NB4 (cell line): ENCODE measurements at places on chromosomes 7 and 10.

DNA sequence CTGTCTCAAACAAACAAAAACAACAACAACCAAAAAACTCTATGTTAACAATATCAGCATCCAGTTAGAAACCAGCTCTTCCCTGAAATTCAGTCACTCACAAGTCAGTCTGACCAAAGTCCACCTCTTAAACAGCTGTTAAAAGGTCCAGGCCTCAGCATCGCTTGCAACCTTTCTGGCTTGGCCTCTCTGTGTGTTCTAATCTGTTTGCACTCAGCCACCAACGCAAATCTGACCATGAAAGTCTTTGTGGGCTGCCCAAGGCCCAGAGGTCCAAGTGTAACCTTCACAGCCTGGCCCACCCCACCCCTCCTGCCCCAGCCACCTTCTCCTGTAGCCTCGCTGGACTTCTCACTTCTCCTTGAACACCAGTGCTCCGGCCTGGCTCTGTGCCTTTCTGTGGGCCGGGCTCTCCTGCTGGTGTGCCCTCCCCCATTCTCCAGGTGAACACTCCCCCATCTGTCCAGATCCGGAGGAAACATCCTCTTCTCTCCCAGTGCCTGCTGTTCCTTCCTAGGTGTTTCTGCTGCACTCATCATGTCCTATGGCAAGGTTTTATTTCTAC lies 72.2 kb upstream of the EFCAB10 start:
- no peak for DNase-seq

GRCh38 chr7:119270644-119271043 lies 1002.3 kb upstream of the KCND2 start:
- DNase-seq = no peak

- DNase-seq = peak; percentile 5
Observed at GRCh38 chr10:61752111-61753011, 89.6 kb downstream of the CABCOCO1 start.

- no peak for DNase-seq
Observed at GRCh38 chr7:46129831-46130230, 208.8 kb upstream of the IGFBP3 start.

DNA sequence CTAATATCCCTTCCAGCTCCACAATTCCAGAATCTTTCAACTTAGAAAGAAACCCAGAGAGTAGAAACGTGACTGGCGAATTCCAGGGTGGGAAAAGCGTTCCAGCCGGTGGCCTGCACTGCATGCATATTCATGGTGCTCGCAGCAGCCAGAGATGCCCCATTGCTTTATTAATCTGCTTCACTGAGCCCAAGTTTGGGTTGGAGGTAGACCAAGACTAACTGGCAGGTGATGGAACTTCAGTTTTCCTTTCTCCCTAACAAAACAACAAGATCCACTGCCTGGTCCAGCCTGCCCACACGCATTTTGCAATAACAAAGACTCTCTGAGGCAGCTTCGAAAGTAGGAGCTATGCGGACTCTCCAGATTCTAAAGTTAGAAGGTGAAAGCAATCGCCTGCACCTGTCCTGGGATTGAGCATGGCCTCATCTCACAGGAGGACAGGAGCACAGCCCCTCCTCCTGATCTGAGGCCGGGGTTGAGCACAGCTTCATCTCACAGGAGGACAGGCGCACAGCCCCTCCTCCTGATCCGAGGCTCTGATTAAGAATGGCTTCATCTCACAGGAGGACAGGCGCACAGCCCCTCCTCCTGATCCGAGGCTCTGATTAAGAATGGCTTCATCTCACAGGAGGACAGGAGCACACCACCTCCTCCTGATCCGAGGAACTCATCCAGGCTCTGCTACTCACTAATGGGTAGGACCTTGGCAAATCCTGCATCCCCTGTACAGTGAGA lies 127.8 kb upstream of the LANCL2 start:
- no peak for DNase-seq

DNA sequence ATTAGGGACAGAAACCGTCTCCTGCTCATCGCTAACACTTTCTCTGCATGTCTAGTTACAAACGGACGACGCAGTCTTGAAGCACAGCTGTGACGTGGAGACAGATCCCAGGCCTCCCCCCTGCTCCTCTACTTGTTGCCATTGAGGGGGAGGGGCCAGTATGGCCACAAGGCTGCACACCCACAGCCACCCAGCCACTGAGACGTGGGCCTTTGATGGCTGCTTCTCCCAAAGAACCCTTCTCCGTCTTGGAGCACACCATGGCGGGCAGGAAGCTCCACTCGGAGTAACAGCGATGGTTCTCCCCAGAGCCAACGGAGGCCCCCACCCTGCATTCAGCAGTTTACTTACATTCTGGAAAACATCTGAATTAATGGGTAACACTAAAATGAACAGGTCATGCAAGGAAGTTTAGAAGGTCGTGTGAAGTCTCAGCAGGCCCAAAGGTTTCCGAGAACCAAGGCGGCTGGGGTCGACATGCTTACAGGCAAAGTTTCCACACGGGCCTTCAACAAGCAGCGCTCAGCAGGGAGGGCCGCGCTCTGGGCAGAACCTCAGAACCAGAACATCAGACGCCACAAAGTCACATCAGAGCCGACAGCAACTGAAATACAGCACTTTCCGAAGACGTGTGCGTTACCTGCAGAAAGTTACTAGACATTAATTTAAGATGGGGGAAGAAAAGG lies 169.6 kb downstream of the DIP2C start:
- DNase-seq = no peak

DNA sequence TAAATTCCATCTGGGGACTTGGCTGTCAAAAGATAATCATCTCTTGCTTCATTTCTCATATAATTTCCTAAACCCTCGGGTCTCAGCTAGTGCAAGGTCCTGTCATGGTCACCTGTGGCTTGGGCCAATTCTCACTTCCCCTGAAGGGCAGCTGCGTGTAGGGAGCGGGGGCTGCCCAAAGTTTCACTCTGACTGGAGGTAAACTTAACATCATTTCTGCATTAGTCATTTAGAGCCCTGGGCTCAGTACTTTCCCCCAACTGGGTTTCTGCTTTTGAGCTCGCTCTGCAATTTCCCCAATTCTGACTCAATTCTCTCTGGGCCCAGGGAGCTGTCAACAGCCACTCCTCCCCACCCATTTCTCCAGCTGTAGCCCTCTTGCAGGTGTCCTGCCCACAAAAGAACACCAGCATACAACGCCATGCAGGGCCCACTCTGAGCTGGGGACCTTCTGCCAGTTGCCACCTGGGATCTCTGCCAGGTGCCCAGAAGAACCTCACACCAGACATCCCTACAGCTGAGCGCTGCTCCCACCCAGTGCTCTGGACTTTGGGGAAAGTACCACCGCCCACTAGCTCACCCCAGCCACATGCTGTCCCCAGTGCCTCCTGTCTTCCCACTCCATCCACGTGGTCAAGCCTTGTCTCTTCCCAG lies 37.9 kb downstream of the VOPP1 start:
- DNase-seq = peak; percentile 94

DNA sequence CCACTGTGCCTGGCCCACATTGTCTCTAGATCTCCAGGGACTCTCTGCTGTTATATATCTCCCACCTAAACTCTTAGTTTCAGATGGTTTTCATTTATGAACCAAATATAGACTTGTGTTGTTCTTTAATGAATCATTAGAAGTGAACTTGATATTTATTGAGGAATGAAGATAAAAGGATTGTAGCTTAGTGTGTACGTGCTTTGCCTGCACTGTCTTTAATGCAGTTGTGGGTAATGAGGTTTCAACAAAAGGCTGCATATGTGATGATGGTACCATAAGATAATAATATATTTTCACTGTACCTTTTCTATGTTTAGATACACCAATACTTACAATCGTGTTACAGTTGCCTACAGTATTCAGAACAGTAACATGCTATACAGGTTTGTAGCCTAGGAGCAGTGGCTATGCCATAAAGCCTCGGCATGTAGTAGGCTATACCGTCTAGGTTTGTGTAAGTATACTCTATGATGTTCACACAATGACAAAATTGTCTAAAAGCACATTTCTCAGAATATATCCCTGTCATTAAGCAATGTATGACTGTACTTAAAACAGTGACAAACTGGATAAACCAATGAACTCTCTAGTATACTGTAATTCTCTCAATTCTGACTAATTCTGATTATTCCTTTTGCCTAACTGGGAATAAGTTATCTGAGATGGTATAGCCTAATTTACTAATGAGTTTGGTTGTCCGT lies 25.2 kb downstream of the VCL start:
- DNase-seq = no peak

DNA sequence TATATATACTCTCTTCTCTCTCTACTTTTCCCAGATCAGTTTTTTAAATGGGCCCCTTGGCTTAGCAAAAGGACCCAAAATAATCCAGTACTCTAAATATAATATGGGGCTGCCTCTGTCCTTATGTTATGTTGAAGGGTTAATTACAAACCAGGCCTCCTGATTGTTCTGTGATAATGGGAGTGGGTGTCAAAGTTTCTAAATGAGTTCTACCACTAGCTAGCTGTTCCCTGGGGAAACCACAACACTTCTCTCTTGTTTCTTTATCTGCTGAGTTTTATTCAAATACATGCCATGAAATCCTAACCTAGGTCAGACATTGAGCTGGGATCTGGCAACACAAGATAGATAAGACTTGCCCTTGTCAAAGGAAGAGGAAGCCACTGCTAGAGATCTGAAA lies 3.8 kb downstream of the HTR5A start:
- DNase-seq = no peak

- DNase-seq = no peak
Observed at GRCh38 chr7:91468256-91468655, 204.0 kb downstream of the FZD1 start.

DNA sequence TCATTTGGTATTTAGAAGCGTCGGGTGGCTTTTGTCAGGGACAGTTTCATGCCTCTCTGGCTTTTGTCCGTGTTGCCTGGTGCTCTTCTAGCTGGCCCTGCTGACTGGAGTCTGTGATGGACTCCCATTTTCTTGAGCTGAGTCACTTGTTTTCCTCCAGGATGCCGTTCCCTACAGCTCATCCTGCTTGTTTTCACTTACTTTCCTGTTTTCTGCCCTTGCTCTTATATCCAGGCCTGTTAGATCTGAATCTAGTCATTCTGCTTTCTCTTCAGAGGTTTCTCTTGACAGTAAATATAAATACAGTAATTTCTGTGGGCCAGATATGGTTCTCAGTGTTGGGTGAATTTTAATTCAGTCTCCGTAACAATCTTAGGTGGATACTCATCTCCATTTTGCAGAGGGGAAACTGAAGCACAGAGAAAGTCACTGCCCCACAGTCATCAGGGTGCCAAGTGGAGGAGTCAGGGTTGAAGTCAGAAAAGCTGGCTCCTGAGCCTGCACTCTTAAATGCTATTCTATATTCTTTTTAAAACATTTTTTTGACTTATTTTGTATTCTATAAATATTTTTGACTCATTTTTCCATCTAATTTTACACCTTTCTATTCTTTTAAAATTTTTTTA lies 85.4 kb downstream of the CCNY start:
- no peak for DNase-seq

DNA sequence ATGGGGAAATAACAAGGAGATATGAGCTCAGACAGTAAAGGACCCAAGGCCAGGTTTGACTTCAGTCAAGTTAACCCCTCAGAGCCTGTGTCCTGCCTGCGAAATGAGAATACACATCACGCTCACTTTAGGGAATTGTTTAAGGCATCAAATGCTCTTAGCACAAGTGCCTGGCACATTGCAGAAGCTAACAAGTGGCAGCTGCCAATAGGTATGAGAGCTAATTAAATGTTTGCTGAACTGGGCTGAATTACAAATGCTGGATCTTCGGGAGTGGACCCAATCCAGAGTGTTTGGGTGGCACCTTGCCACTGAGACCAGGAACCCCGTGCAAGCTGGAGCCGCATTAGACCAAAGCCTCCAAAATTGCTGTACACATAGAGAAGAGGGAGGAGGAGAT lies 136.8 kb downstream of the C10orf90 start:
- no peak for DNase-seq

- DNase-seq = peak; percentile 17
Observed at GRCh38 chr7:100016215-100016901, 962 bp downstream of the ZKSCAN1 start.

- DNase-seq = peak; percentile 82
Observed at GRCh38 chr7:142438235-142438922, 180.5 kb upstream of the PRSS58 start.

DNA sequence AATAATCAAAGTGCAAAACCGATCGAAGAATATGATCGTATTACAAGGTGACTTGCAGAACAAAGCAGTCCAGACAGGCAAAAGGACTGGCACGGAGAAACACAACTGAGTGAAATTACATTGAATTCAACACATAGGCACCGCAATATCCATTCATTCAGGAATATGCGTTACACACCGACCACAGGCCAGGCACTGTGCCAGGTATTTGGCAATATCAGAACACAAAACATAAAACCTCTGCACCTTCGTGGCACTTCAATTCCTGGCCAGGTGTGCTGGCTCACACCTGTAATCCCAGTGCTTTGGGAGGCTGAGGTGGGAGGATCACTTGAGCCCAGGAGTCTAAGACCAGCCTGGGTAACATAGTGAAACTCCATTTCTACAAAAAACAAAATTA lies 187.9 kb downstream of the DIP2C start:
- DNase-seq = no peak

DNA sequence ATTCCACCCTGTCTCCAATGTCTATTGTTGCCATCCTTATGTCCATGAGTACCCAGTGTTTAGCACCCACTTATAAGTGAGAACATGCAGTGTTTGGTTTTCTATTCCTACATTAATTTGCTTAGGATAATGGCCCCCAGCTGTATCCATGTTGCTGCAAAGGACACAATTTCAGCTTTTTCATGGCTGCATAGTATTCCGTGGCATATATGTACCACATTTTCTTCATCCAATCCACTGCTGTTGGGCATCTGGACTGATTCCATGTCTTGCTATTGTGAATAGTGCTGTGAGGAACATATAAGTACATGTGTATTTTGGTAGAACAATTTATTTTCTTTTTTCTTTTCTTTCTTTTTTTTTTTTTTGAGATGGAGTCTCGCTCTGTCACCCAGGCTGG lies 68.2 kb downstream of the TMEM178B start:
- DNase-seq = no peak

- DNase-seq = no peak
Observed at GRCh38 chr7:67423065-67423464, 426.4 kb downstream of the TYW1 start.

- DNase-seq = no peak
Observed at GRCh38 chr10:5468262-5469106, 30.9 kb downstream of the CALML5 start.

DNA sequence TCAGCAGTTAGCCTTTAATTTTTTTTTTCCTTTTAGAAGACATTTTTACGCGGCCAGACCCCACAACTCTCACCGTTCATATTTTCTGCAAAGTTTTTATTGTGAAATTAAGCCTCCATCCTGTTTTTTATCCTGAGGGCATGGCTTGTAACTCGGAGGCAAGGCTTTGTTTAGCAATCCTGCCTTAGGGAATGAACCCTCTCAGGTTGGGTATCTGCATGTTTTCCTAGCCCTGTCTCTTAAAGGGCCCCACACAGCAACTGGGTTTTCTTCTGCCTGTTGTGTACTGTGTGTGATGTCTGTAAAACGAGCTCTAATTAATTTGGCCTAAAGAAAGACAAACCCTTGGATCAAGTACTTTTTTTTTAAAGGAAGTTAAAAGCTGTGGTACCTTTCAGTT lies 130.2 kb upstream of the COBL start:
- DNase-seq = no peak

- DNase-seq = no peak
Observed at GRCh38 chr10:125104559-125104958, 55.8 kb downstream of the CTBP2 start.
